ENCODE measurements at places on chromosomes 13 and 19.

- DNase-seq: no peak
Measured at GRCh38 chr13:97844151-97844550, 109.3 kb upstream of the IPO5 start.

DNA sequence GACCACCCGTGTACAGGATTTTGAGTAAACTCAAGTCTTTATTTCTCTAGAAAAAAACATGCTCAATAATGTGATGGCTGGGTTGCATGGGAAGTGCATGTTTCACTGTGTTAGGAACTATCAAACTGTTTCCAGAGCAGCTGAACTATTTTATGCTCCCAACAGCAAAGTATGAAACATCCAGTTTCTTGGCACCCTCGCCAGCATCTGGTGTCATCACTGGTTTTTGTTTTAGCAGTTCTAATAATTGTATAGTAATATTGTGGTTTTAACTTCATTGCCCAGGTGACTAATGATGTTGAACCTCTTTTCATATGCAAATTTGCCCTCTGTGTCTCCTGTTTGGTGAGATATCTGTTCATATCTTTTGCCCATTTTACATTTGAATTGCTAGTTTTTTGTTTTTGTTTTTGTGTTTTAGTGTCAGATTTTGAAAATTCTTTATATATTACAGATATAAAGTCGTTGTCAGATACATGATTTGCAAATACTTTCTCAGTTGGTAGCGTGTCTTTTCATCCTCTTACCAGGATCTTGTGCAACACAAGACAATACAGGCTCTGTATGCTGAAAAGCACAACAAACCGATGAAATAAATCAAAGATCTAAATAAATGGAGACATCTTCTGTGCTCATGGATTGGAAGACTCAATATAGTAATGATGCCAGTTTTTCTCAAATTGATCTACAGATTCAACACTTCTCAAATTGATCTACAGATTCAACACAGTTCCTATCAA lies 87.8 kb downstream of the IPO5 start:
- DNase-seq: no peak

GRCh38 chr13:28741084-28741491 lies 22.3 kb upstream of the SLC46A3 start:
- no peak for DNase-seq

DNA sequence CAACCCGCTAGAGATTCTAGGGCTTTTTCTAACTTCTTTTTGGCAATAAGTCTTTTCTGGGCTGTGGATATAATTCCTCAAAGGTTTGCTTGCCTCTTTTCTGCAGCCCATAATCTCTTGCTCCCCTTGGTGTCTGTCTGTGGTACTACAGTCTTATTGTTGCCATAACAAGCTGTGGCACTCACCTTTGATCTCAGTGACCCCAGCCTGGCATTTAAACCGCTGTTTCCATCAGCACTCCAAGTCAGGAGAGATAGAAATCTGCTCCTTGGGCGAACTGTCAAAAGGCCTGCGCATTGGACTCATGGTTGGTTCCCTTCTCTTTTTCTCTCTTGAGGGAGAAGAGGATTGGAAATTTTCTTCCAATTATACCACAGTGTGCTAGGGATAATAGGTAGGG lies 14.5 kb upstream of the MPHOSPH8 start:
- DNase-seq: peak; percentile 26

- no peak for DNase-seq
Measured at GRCh38 chr19:30932854-30933253, 416.4 kb downstream of the TSHZ3 start.

DNA sequence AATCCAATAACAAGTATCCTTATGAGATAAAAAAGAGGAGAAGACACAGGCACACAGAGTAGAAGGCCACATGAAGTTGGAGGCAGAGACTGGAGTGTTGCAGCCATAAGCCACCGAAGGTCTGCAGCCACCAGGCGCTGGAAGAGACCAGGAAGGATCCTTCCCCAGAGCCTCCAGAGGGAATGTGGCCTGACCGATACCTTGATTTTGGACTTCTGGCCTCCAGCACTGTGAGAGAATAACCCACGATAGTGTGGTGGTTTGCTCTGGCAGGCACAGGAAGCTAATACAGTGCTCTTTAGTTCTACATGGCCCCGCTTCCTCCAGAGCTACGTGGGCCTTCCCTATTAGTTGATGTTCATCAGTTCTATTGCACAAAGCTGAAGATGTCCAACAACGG lies 15.3 kb upstream of the SULT2A1 start:
- DNase-seq: no peak

GRCh38 chr13:99796175-99796819 lies 175.3 kb downstream of the ZIC5 start:
- no peak for DNase-seq

DNA sequence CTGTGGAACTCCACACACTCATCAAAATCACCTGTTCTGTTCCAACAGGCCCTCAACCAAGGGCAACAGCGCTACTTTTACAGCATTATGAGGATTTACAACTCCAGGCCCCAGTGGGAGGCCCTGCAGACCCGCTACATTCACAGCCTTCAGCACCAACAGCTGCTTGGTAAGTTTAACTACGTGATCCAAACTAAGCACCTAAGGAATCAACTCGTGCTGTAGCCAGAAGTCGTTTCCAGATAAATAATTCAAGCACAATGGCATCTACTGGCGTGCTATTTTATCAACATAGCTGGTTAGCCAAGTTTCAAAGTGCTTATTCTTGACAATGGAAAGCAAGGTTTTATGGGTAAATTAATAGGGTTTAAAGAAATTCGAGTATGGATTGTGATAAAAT lies 5.3 kb downstream of the FAM216B start:
- DNase-seq: no peak

DNA sequence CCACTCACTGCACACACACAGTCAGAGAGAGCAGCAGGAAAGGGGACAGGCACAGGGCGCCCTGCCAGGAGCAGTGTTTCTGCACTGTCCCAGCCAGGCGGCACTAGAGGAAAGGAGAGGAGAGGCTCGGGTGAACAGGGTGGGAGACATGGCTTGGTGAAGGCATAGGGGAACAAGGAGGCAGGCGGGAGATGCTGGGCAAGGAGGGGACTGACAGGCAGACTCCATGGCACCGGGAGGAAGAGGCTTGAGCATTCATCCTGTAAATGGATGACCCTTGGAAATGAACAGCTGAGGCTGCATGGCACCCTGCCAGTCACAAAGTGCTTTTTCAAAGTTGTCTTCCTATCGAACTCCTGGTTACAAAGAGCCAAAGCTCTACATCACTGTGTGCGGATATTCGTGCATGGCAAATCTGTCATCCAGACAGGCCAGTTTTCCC lies 22.4 kb downstream of the MED26 start:
- no peak for DNase-seq

DNA sequence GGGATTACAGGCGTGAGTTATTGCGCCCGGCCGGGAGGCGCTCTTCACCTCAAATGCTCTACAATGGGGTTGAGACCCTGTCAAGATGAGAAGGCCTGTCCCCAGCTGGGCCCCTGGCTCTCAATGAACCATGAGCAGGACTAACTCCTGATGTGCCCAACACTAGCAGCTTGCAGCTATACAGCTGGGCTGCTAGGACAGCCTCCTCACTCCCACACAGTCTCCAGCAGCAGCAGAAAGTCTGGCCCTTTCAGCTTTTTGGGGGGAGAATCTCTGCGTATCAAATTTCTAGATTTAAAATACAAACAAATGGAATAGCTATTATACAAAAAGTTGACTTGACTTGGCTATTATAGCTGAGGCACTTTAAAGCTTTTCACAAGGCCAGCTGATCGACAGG lies 30.2 kb downstream of the TMTC4 start:
- no peak for DNase-seq

DNA sequence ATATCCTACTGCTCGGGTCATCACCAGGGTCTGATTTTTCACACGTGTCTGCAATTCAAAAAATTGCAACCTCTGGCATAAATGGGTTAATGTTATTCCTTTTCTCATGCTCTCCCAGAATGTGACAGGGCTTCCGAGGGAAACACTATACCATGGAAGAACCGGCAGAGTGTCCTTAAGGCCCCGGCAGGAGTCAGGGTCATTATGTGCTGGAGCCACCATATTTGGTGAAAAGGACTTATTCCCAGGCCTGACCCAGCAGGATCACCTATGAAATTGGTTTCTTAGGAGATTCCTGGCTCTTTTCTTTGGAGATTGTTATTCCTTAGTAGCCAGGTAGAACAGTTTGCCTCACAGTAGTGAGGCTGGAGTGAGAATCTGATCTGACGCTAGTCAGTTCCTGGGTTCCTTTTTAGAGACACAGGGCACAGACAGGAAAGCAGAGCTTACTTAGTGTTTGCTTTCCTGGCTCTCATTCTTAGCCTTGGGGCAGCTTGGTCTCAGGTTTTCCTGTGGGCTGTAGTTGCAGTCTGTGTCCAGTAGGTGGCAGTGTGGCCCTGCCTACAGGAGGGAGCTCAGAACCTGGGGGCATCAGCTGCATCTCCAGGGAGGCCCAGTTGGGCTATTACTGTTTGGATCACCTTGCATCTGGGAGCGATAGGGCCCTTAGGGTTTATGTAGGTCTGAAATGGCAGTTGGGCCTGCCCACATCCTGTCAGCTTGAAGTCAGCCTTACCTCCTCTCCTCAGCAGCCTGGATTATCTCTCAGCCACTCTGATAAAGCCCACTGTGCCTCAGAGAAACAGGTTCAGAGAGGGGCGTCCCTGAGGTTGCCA lies 12.4 kb downstream of the SNRNP70 start:
- DNase-seq: peak; percentile 79

DNA sequence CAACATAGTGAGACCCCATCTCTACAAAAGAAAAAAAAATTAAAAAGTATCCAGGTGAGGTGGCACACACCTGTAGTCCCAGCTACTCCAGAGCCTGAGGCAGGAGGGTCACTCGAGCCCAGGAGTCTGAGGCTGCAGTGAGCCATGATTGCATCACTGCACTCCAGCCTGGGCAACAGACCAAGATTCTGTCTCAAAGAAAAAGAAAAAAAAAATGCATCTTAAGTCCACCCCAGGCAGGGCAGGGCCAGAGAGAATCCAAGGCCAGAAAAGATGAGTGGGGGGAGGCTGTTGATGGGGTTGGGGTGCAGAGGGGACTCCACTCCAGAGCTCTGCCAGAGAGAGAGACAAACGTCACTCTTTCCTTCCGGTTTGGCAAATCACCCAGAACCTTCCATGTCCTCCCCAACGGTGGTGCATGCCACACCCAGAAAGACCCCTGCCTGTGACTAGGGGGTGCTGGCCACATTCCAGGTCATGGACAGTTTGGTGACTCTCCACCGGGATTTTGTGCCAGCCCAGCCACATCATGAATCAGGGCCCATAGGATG lies 431 bp downstream of the FUT3 start:
- DNase-seq: no peak

DNA sequence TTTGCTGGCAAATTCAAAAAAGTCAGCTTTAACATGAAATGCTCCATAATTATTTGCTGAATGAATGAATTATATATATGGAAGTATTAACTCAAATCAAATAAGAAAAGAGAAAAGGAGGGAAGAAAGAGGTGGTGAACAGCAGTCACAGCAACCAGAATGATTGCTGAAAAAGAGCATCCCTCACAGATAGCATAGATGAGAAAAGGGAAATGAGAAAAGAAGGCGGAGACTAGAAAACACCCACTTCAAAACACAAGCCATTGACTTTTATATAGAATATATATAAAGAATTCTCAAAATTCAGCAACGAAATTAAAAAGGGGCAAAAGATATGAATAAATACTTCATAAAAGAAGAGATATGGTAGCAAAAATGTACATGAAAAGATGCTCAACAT lies 75.2 kb downstream of the CAB39L start:
- DNase-seq: no peak

- DNase-seq: no peak
Measured at GRCh38 chr13:34070544-34071303, 252.8 kb downstream of the RFC3 start.

GRCh38 chr13:76336889-76337844 lies 549.0 kb downstream of the KCTD12 start:
- no peak for DNase-seq

DNA sequence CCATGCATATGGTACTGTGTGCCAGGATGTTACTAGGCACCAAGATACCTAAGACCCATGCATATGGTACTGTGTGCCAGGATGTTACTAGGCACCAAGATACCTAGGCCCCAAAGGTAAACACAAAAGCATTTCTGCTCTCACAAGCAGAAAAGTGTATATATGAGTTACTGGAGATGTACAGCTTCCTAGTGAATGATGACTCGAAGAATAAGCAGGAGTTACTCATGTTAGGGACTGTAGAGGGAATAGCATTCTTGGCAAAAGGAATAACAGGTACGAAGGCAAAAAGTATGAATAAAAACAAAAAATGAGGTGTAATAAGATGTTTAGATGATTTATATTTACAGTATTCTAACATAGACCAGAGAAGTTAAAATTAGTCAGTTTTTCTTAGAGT lies 383.7 kb downstream of the DIAPH3 start:
- no peak for DNase-seq

DNA sequence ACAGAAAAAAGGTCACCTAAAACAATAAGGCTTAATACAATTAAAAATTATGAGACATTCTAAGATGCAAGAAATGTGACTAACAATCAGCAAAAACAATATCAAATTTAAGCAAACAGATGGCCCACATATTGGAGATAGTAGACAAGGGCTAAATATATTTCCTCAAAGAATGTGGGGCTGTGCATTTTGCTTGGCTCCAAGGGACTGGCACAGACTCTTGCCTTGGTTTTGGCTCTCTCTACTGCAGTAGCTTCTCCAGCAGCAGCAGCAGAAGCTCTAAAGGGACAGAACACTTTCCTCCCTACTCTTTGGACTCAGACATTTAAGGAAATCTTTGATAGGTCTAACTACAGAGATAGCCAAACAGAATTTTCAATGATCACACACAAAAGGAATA lies 38.2 kb upstream of the ZNF780A start:
- no peak for DNase-seq

DNA sequence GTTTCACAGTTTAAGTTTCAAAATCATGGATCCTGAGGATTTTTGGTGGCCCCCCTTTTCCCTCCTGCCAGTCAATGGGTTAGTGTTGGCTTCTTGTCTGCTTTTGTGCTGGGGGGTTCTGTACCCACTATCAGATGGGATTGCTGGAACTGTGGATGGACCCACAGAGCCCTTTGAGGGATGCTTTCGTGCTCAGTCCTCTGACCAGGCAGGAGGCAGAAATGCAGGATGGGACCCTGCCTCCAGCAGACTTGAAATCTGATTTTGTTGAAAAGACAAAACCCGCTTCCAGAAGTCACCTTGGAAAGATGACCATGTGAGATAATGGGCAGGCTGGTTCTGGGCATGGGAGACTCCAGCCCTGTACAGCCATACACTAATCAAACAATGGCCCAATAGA lies 408.9 kb downstream of the ZNF536 start:
- DNase-seq: no peak

GRCh38 chr13:32645854-32646253 lies 59.6 kb downstream of the PDS5B start:
- peak; percentile 25 for DNase-seq

- no peak for DNase-seq
Measured at GRCh38 chr13:36979361-36980050, 19.6 kb downstream of the ALG5 start.

GRCh38 chr13:43864921-43865320 lies 14.6 kb downstream of the CCDC122 start:
- DNase-seq: no peak

Measured in SW480 (cell line).